ENCODE measurements at places on chromosomes 2 and 18.
A peak's percentile ranks its signal among the peaks of the same experiment; 100 is the strongest.

DNA sequence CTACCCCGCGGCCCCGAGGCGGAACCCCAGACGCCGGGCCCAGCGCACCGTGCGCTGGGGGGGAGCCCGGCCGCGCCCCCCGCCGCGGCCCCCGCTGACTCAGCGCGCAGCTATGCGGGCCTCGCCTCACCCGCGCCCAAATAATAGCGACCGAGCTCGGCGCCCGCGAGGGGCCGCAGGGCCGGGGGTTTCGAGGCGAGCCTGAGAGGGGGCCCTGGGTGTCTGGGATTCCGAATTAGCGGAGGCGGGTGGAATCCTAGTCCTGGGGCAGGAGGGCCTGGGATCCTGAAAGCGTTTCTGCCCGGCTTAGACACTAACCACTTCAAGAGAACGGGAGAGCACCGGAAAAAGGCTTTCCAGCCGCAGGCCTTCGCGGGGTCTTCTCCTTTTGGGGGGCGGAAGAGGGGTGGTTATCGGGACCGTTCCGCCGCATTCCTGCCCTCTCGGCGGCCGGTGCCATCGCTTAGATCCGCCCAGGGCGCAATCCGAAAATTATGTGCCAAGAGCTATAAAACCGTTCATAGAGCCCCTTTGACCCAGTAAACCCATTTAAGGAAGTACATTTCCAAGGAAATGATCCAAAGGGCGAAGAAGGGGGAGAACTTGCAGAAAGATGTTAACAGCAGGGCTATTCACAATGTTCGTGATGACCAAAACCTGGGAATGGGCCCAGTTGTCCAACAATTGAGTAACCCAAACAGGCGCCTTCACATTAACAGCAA, 681 bp upstream of the ROCK2 start:
- peak; percentile 45 for DNase-seq

DNA sequence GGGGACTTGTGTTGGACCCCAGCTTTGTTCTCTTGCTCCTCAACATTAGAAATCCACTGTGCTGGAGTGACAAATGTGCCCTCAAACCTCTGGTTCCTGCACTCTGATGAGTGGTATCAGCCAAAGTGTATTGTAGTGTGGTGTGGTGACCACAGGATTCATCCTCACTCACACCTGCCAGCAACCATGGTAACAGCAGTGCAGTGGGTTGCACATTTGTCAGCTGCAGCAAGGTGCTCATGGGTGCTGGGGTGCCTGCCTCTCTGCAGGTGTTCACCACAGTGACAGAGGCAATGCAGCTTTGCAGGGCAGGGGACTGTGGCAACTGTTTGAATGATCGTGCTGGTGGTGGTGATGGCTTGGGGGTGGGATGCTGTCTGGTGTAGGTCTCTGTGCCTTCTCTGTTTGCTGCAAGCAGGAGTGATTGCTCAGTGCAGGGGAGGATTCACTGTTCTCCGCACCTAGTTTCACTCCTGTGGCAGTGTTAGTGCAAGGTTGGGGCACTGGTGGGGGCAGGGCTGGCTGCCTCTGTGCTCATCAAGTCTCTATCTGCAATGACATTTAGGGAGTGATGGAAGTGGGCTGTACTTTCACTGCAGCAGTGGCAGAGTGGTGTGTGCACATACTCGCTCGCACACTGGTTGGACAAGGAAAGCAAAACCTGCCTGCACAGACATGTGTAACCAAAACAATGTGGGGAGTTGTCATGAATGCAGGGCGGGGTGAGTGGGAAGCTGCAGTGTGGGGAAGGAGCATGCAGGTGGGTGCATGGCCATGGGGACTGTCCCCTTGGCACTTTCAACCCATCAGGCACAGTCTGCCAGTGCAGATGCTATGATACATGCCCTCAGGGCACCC, 301.1 kb downstream of the PIK3C3 start:
- no peak for DNase-seq

- no peak for DNase-seq
Observed at GRCh38 chr2:11876436-11876835, 130.0 kb downstream of the LPIN1 start.

GRCh38 chr2:133045787-133046186, 375.8 kb upstream of the LYPD1 start:
- no peak for DNase-seq

DNA sequence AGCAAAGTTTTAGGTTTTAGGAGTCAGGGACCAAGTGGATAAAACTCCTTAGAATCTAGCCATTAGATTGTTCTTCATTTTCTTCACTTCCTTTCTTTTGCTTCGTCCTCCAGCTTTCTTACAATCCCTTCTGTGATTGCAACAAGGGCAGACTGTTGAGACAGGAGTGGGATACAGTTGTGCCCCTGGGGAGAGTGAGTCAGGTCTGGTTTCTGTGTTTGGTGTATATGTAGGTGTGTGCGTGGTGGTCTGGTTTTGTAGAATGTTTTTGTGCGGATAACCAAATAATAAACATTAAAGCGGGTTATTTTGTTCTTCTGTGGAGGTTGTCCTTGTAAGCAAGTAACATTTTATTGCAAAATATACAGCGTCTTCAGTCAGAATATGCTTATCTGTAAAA, 7.3 kb downstream of the INSIG2 start:
- DNase-seq = no peak

DNA sequence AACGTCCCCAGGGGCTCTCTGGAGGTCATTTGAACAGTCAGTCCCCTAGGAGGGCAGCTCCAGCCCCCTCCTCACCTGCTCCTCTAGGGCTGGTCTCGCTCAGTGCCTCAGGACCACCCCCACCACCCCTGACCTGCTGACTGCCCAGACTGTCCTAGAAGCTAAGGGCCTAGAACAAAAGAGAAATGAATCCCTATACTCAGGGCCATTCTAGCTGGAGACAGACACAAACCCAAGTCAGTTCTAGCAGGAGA, 83.0 kb downstream of the HS1BP3 start:
- DNase-seq = no peak

DNA sequence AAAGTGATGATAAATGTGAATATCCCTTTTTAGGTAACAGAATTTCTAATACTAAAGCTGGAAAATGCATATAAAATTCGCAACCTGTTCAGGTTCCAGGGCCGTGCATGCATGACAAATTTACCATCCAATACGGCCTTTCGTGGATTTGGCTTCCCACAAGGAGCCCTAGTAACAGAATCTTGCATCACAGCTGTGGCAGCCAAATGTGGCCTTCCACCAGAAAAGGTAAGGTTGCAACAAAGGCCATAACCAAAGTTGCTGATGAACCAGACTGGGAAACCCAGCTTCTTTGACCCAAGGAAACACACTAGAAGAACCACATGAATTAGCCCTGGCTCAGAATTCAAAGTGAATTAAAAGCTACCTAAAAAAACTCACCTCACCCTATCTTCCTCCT, 49.6 kb upstream of the BZW1 start:
- DNase-seq = no peak

DNA sequence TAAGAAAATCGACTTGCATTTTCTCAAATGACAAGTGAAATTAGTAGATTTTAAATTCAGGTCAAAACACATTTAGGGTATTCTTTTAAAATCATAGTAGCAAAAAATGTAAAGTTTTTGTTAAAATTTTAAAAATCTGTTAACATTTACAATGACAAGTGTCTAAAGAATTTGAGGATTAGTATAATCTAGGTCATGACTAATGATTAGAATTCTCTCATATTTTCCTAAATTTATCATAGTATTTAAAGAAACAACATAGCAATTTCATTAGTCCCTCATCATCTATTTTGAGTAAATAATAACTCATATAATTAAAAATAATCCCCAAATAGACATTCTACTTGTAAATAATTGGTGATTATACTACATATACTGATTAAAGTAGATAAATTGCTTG, 23.6 kb downstream of the THUMPD2 start:
- no peak for DNase-seq

DNA sequence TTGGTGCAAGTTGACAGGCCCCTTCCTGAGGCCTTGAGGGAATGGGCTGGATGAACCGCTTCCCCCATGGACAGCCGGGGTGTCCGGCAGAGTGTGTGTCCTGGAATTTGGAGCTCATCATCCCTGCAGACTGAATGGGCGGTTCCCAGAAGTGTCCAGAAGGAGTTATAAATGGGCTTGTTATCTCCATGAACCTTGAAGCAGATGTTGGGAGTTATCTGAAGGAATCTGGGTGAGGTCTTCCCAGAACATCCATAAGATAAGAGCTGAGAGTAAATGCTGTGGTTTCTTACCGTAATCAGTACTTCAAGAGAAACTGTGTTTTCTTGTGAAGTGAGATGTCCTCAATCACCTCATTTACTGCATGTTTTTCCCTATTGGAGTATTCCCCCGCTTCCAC, 21.1 kb downstream of the PLB1 start:
- peak; percentile 47 for DNase-seq

DNA sequence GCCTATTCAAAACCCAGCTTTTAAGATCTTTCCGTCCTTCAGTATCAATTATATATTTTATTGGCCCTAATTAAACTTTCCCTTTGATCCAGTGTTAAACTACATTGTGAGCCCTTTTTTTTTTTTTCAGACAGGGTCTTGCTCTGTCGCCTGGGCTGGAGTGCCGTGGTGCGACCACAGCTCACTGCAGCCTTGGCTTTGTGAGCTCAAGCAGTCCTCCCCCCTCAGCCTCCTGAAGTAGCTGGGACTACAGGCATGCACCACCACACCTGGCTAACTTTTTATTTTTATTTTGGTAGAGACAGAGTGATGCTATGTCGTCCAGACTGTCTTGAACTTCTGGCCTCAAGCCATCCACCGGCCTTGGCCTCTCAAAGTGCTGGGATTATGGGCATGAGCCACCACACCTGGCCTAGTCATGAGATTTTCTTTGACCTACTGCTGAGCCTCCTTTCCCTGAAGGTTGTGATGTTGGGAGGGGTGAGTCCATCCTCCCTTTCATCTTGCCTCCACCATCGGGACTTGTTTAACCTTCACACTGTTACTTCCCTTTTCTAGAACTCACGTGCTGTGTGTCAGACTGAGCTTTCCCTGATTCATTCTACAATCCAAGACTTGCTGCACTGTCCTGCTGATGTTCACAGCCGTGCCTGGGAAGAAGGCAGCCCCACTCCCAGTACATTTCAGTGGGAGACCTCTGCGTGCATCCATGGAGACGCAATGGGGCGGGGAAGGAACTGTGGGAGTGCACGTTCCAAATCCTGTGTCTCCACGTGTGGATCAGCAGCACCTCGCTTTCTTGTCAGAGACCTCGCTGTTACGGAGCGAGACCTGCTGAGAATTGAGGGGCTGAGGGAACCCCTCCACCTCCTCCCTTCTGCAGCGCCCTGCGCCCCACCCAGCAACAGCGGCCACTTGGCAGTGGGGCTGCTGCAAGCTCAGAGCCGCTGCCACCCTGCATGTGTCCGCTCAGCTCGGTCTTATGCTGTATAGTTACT, 10.8 kb downstream of the OXER1 start:
- DNase-seq = no peak

- DNase-seq = no peak
Observed at GRCh38 chr2:221610675-221611074, 38.6 kb upstream of the EPHA4 start.

- DNase-seq = no peak
Observed at GRCh38 chr18:74375999-74376398, 60.4 kb downstream of the C18orf63 start.

- no peak for DNase-seq
Observed at GRCh38 chr2:198072655-198073054, 268.3 kb downstream of the PLCL1 start.

DNA sequence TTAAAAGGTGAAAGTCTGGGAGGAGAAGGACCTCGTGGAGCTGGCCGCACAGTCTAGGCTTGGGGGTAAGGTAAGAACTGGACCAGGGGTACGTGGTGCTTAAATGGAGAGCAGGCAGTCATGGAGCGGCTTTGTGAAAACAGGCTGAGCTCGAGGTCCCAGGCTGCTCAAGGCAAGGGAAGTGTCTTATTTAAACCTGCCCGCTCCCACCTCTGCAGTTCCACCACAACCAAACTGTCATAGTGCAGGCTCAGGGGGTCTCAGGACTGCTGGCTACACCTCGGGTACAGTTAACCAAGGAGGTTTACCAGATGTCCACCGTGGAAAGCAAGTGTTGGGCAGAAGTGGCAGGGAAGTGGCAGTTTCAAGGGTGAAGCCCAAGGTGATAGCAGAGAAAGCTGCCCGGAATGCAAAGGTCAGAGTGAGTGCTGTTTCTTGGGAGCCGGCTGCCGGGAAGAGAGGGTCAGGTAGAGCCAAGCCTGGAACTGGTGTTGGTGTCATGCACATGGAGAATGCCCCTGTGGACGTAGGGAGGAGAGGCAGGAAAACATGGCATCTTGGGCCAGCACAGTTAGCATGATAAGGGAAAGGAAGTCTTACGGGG, 203.3 kb downstream of the GBX2 start:
- DNase-seq = no peak

- no peak for DNase-seq
Observed at GRCh38 chr2:29921560-29921915, at the start of gene ALK. Gene ALK, minus strand, starts transcription at chr2:29921586. Its CDS starts 927 bp downstream, at chr2:29920659.

- DNase-seq = no peak
Observed at GRCh38 chr2:62293151-62293489, 97.2 kb downstream of the B3GNT2 start.

GRCh38 chr18:48529796-48530195, 9.0 kb upstream of the CTIF start:
- DNase-seq = no peak

- DNase-seq = no peak
Observed at GRCh38 chr2:147182260-147182659, 662.6 kb upstream of the ACVR2A start.

GRCh38 chr18:76524900-76525698, 30.1 kb upstream of the ZNF516 start:
- no peak for DNase-seq

DNA sequence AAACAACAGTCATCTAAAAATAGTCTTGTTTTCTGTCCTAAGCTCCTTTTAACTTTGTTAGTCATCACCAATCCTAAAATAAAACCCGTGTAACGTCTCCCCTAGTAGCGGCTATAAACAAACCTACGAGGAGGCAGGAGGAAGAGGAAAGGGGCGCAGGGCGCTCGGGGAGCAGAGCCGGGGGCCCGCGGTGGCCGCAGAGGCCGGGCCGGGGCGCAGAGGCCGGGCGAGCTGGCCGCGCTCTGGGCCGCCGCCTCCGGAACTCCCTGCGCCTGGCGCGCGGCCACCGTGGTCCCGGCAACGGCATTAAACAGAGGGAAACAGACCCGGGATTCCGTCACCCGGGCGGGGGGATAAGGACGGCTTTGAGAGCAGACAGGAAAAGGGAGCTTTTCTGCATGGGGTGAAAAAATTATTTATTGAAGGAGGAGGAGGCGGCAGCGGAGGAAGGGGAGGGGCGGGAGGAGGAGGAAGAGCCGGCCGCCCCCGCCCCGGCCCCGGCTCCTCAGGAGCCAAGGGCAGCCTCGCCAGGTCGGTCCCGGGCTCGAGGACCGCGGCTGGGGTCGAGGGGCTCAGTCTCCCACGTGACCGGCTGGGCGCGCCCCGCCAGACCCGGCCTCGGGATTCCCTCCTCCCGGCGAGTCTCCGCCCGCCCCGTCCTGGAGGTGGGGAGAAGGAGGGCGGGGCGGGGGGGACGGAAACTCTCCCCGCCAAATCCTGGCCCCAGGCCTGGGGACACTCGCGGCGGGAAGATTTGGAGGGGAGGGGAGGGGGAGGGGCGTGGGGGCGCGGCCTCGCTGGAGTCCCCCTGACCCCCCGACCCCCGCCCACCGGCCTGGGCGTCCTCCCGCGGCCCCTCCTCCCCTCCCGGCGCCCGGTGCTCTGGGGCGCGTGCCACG, 1.8 kb upstream of the NFATC1 start:
- no peak for DNase-seq

All from CMK (cell line).